ENCODE measurements at places on chromosomes 5 and 9.

DNA sequence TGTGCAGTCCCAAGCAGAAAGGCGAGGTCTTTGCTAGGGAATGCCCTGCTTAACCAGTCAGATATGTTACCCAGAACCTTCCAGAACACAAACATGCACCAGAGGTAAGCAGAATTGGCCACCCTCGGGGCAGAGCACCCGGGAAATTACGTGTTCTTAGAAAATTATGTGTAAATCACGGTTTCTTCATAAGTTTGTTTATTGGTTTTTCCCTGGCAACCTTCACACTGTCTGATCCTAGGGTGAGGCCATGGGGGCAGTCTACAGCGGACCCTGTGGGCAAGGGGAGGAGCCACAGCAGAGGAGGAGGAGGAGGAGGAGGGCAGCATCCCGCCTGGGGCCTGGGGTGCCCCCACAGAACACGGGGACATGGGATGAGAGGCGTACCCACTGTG, 31.4 kb downstream of the RXRA start:
- no peak for DNase-seq

- no peak for DNase-seq
Observed at GRCh38 chr9:88873635-88874034, 117.6 kb upstream of the S1PR3 start.

GRCh38 chr9:109020581-109021511, 7.5 kb upstream of the CTNNAL1 start:
- DNase-seq = peak; percentile 46

- no peak for DNase-seq
Observed at GRCh38 chr5:15844253-15844652, 335.3 kb downstream of the MARCHF11 start.

DNA sequence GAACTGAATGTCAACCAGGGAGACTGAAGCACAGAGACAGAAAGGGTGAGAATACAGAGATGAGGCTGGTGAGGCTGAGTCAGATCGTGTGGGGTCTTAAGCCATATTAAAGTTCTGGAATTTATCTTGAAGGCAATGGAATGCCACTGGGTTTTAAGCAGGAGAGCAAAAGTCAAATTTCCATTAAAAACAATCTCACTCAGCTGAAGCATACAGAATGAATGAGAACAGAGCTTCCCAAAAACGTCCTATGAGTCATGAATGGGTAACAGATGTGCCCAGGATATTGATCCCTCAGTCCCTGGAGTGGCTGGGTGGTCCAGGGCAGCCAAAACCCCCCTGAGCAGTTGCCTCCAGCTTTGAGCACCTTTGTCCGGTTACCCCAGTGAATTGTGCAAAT, 44.9 kb downstream of the PFDN1 start:
- DNase-seq = no peak

GRCh38 chr5:178672630-178673029, 45.8 kb upstream of the CLK4 start:
- DNase-seq = no peak

DNA sequence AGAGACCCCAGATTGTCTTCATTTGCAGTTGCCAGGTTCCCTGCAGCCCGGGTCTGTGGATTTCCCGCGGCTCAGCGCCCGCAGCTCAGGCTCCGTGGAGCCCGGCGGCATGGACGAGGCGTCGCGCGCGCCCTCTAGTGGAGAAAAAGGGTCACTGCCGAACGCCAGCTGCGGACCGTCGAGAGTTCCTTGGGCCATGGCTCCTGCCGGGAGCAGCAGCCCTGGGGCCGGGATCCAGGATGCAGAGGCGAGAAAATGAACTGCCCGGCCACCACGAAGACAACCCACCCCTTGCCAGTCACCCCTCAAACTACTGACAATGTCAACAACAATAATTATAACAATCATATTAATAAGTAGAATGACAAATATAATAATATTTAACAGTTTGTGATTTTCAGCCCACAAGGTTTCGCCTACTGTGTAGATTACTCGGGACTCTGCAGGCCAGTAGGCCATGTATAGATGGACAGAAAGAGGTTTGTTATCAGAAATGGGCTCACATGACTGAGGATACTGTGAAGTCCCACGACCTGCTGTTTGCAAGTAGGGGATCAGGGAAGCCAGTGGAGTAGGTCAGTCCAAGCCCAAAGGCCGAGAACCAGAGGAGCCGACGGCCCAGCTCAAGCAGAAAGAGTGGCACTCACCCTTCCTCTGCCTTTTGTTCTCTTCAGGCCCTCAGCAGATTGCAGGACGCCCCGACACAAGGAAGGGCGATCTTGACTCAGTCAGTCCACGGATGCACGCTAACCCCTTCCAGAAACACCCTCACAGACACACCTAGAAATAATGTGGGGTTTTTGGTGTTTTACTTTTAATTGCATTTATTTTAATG, 43.1 kb downstream of the BOD1 start:
- DNase-seq = peak; percentile 34

DNA sequence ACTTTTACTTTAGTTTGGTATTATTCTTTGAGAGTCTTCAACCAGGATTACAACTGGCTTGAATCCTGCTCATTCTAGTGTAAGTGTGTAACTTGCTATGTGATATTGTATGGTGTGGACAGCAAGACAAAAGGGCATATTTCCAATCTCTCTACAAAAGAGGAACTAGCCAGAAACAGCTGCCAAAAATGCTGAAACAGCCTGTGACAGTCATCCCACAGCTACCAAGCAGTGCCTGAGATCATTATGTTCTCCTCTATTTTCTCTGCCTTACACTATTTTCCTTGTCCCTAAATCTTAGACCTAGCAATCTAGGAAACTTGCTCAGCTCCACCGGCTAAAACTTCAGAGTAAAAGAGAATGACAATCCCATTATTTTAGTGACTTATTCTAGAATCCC, 42.8 kb downstream of the WDR41 start:
- DNase-seq = peak; percentile 74

DNA sequence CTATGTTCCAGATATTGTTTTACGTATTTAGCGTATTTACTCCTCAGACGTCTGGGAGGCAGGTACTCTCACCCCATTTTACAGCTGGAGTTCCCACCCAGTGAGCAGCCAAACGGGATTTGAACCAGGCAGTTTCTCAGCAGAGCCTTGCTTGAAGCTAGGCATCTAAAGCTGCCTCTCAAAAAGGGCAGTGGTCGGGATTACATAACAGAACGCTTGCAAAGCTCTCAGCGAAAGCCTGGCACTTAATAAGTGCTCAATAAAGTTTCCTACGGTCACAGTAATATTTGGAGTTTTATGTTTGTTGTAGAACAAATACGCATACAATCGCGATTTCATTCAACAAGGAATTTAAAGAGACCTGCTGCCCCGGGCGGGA, 286 bp upstream of the BSPRY start:
- DNase-seq = no peak
